ENCODE measurements at places on chromosomes 3 and 15.

- DNase-seq: no peak
Measured at GRCh38 chr3:170553788-170554757, 31.8 kb downstream of the SLC7A14 start.

GRCh38 chr3:15635121-15635661, 33.6 kb downstream of the BTD start:
- no peak for DNase-seq

DNA sequence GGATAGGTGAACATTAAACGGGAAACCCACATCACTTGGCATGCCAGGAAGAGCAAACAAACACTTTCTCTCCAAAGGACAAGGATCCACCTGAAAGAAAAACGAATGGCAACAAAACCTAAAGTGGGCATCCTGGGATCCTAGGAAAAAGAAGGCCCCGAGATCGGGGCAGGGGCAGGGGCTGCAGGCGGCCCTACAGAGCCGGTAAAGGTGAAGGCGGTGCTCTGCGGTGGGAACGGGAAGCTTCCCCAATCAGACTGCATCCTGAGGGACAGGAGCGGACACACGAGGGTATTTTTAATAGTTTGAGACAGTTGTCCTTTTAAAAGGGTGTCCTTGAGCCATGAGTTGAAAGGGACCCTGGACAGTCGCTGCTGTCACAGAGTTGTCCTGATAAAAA, 24.9 kb upstream of the GABRA5 start:
- no peak for DNase-seq

GRCh38 chr3:66615643-66616301, 115.0 kb upstream of the LRIG1 start:
- no peak for DNase-seq

DNA sequence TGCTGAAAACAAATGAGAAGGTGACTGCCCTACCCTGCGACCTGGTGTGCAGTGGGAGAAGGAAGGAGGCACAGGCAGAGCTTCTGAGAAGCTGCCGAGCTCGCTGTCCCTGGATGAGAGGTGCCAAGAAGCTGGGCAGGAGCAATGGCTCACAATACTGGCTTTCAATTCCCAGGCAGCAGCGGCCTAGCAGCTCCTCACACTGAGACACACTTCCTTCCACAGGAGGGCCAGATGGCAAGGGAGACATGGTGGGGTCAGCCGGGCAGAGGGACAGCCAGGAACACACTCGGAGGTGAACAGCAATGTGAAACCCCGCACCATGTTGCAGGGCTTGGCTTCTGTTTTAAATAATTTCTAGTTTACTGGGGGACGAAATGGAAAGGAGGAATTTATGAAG, 314.6 kb downstream of the EPHB1 start:
- DNase-seq: no peak

All from stimulated activated naive CD8-positive, alpha-beta T cell treated with anti-CD3 and anti-CD28 coated beads, Interleukin-15, amount 100 ng/mL, for 72 hours (primary cell).